ENCODE measurements at places on chromosomes 6 and 20.
A peak's percentile ranks its signal among the peaks of the same experiment; 100 is the strongest.

GRCh38 chr20:24633026-24633425, 163.6 kb downstream of the SYNDIG1 start:
- DNase-seq, result no peak

GRCh38 chr6:144416244-144416643, 131.1 kb downstream of the UTRN start:
- DNase-seq, result no peak

DNA sequence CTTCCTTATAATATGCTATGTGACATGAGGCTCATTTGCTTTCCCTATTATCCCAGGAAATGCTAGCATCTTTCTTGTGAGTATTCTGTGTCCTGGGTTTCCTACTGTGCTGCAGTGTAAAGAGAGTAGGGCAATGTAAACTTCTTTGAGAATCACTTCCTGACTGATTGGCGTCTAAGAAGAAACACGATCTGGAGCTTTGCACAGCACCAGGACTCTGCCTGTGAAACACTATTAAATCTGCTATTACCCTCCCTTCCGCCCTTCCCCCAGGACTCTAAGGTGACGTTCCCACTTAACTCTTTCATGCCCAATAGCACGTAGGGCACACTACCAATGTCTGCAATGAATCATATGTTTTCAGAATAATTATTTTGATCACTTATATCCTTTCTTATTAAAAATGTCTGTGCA, 607.3 kb upstream of the CITED2 start:
- no peak for DNase-seq

DNA sequence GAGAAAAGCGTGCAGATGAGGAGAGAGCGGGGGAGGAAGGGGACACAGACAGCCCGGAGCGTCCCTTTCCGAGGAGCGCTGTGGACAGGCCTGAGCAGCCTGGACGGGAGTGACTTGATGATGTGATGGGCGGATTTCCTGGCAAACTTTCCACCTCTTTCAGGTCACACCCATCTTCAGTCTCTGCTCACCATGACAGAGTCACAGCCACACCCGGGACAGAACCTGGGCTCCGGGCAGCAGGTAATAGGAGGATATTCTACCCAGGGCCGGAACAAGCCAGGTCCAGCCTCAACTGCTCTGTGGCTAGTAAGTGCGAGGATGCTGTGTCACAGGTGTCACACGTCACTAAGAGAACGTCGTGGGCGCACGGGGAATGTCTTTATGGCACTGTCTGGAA, 84.3 kb downstream of the THBS2 start:
- DNase-seq, result no peak

DNA sequence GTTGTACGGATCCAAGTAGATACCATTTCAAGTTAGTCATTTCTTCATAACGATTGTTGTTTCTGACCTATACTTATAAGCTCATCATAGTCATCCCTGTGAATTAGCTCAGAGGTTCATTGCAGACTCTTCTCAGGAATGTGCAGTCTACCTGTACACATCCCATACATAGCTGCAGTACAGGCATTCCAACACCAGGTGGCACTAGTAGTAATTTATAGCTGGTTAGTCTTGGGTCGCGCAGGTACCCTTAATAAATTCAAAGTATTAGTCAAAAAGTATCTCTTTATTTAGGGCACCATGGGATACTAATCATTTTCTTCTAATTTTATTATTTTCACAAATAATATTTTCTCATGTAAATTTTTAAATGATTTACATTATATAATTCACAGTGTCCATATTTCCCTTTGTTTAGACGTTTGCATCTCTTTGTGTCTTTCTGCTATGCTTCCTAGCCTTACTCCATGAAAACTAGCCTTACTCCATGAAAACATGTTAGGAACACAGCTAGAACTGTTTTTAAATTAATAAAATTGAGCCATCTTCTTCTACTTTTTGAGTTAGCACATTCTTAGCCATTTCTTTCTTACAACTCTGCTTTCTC, 128.6 kb upstream of the FAM83B start:
- peak; percentile 34 for DNase-seq

- DNase-seq, result no peak
Measured at GRCh38 chr6:54048782-54049181, 62.5 kb upstream of the MLIP start.

DNA sequence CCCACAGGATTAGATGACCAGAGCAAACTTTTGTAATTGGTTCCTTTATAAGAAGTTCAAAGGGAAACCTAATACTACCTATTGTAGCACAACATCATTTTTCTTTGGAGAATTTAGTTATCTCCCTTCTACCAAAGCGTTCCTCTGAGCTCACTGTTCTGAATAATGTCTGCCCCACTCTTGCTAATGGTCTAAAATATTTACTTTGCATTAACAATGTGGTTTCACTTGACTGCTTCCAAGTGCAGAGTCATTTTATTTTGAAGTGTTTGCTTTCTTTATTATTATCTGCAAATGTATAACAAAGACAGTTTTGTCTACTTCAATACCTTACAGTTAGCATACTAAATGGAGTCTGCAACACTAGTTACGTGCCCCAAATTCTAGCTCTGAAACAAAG, 15.0 kb downstream of the TRAPPC3L start:
- DNase-seq, result no peak

GRCh38 chr6:44049163-44049988, 77.9 kb downstream of the MRPL14 start:
- DNase-seq, result no peak

DNA sequence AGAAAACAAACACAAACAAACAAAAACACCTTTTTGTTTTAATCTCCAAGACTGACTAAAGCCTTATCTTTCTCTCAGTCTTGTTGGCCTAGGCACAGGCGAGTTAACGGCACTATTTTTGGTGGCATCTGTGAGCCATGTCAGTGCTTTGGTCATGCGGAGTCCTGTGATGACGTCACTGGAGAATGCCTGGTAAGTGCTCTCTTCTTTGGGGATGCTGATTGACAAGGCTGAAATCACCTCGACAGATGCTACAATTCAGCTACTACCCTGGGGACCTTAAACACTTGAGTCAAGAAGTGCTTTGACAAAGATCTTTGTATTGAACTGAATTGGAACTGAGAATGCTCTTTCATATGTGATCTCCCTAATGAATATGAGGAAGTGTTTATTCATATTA, 384.1 kb downstream of the LAMA2 start:
- no peak for DNase-seq

- no peak for DNase-seq
Measured at GRCh38 chr6:141634269-141634668, 498.5 kb upstream of the GJE1 start.

DNA sequence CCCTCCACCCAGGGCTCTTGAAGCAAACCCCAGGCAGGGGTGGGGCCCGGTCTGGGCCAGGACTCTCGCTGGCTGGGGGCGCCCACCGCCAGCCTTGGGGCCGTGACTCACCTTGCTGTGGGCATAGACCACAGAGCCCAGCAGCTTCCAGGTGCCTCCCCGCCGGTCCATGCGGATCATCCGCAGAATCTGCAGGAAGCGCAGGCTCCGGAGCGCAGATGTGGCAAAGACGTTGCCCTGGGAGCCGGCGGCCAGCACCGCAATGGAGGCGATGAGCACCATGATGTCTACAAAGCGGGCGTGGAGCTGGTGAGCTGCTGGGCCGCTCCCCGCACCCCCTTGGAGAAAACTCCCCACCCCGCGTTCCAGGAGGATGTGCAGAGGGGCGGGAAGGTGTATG, 27.9 kb downstream of the KCNQ2 start:
- no peak for DNase-seq

DNA sequence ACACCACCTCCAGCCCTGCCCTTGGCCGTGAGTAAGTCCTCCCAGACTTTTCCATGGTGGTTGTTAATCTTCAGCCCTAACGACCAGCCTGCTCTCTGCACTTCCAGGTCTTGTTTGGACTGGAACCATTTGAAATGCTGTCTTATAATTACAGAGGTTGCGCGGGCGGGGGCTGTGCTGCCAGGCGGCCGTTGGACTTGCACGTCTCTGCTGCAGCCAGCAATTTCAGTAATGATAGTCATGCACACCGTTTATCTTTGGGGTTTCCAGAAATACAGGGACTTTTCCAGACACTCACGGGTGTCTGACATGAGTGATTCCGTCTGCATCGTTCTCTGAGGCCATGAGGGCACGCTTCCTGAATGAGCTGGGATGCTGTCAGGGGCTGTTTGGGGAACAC, 118.2 kb downstream of the BMP7 start:
- DNase-seq, result no peak

GRCh38 chr20:24492031-24492607, 22.7 kb downstream of the SYNDIG1 start:
- DNase-seq, result no peak

GRCh38 chr20:34709831-34710567, 5.9 kb downstream of the TP53INP2 start:
- DNase-seq, result no peak

GRCh38 chr6:154277629-154278017, 79.0 kb downstream of the IPCEF1 start:
- peak; percentile 39 for DNase-seq

DNA sequence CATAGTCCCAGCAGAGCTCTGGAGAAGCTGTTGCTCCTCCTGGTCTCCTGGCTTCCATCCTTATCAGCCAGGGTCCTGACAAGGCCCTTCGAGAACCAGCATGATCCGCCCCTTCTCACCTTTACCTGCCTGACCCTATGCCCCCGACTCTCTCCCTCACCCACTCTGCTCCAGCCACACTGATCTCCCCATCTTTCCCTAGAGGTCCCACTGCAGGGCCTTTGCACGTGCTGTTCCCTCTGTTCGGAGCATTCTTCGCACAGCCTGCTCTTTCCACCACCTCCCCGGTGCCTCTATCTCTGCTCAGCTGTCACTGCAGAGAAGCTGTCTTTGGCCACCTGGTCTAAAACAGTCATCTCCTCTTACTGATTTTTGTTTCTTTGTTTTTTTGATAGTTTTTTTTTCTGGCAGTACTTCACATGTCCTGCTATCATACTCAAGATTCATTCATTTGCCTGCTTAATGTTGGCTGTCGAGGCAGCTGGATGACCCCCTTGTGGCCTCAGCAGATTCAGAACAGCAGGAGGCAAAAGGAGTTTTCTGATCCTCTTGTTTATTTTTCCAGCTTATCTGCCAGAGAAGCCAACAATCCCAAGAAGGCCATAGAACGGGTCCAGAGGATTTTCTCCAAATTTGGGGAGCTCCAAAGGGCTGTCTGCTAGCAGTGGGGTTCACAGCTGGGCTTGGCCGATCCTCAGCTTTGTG, 1.6 kb upstream of the PTGIS start:
- no peak for DNase-seq

DNA sequence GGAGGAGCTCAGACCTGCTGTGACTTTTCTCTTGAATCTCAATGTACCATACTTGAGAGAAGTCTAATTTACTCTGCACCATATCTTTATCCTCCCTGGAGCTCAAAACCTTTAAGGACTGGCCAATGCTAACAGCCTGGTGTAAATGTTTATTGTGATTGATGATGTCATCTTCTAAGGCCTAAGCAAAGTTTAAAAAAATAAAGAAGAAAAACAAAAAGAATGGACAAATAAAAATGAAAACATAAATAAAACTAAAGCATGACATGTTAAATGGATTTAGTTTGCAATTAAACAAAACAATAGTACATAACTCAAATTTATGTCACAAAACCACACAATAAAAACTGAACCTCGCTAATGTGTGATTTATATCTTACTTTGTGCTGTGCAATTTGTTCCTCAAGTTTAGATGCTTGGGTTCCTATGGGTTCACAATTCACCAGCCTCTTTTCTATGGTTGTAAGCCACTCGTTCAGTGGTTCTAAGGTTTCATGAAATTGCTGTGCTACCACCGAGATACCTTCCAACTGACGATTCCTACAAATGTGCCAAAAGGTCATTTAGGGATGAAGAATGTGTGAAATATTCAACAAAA, 113.0 kb downstream of the DST start:
- no peak for DNase-seq

- DNase-seq, result no peak
Measured at GRCh38 chr20:53891306-53891894, 179.0 kb downstream of the BCAS1 start.

GRCh38 chr6:50369996-50370395, 320.3 kb upstream of the DEFB112 start:
- no peak for DNase-seq

- DNase-seq, result no peak
Measured at GRCh38 chr6:151488226-151488625, 5.6 kb upstream of the CCDC170 start.
